Stimulated activated memory B cell treated with anti-CD40 and anti-IgM and Interleukin-4, amounts not matched to agents 10 μg/mL and 1 μg/mL and 100 μg/mL, for 72 hours (primary cell): ENCODE measurements at places on chromosomes 5 and 9.
A peak's percentile ranks its signal among the peaks of the same experiment; 100 is the strongest.

DNA sequence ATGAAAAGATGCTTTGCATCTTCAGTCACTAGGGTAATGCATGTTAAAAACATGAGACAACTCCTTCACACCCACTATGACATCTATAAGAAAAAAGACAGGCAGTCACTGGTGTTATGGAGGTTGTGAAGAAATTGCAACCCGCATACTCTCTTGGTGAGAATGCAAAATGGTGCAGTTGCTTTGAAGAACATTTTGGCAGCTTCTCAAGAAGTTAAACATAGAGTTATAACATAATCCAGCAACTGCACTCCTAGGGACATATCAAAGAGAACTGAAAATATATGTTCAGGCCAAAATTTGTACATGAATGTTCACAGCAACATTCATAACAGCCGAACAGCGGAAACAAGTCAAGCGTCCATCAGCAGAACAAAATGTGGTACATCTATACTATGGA lies 46.3 kb upstream of the TBC1D9B start:
- no peak for ATAC-seq

DNA sequence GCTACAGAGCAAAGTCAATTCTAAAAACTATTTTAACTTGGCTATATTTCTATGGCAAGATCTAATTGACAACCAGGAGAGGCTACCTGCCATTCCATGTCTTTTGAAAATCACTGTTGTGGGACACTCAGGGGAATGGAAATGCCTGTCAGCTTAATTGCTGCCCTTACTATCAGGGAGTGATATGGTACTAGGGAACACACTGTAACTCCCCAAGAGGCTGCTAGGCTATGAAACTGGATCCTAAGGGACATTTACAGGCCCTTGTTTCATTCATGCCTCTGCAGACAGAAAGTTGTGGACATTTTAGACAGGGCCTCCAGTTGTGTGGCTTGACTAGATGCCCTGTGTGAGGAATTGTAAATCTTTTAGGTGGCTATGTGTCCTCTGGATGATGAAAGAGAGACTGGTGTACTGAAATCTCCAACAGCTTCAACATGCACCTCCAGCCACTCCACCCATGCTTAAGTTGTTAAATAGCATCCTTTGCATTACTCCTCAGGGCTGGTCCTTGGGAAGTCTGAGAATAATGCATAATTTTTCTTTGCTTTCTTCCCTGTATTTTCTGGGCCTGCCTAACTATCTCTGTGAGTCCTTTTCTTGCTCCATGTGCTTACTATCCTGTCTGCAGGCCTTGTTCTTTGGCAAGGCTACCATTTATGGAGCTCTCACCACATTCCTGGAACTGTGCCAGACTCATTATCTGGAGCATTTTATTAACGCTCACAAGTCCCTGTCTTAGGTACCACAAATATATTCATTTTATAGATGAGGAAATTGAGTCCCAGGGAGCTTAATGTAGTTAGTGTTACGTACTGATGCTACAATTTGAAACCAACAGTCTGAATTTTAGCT lies 3.2 kb downstream of the MROH2B start:
- no peak for ATAC-seq

DNA sequence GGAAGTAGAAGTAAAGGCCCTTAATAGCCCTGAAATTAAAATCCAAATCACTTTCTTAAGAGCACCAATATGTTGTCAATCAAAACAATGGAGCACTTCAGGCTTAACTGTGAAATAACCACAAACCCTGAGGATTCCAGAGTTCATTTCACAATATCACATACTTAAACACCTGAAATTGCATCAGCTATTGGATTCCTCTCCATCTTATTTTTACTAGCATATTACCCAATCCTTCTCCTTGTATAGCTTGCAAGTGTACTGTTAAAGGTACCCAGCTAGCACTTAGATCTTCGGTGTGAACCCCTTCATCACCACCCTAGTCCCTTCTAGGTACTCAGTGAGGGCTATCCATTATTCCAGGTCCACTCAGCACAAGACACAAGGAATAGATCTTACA lies 287.3 kb downstream of the EFNA5 start:
- no peak for ATAC-seq

DNA sequence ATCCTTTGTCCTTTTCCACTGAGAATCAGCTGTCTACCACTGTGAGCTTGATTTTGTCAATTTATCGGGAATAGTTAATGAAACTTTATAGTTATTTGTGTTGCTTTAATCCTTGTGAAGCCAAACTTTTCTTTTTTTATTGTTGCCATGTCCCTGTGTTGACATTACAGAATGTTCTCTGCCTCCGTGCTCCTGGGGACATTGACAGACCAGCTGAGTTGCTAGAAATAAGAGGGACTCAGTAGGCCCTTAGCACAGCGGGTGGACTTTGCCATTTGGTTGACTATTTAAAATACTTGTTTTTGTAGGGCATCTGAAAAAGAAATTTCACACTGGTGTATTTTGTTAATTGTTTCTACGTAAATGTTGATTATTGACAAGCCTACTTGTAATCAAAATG lies 70.5 kb downstream of the IL31RA start:
- ATAC-seq: no peak

GRCh38 chr9:120640380-120640779 lies 60.4 kb upstream of the CDK5RAP2 start:
- no peak for ATAC-seq

- peak; percentile 78 for ATAC-seq
Observed at GRCh38 chr5:137858223-137858916, 9.3 kb upstream of the MYOT start.

- no peak for ATAC-seq
Observed at GRCh38 chr5:59637884-59638580, 255.5 kb downstream of the PDE4D start.

DNA sequence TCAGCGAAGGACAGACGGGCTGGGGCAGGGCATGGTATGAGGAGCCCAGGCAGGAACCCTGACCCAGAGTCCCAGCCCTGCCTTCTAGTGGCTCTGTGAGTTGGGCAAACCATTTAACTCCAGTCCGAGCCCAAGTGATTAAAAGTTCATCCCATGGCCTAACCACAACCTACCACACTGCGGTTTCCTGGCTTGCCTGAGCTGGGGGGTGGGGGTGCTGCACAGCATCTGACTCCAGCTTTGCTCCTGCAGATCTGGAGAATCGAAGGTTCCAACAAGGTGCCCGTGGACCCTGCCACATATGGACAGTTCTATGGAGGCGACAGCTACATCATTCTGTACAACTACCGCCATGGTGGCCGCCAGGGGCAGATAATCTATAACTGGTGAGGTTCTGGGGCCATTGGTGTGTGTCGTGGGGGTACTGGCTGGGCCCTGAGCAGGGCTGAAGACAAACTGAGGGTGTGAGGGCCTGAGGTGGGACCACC lies 49.0 kb downstream of the STOM start:
- no peak for ATAC-seq

- no peak for ATAC-seq
Observed at GRCh38 chr5:81969226-81969625, 2.6 kb upstream of the ATG10 start.

GRCh38 chr5:68141494-68141893 lies 74.1 kb upstream of the PIK3R1 start:
- peak; percentile 71 for ATAC-seq

DNA sequence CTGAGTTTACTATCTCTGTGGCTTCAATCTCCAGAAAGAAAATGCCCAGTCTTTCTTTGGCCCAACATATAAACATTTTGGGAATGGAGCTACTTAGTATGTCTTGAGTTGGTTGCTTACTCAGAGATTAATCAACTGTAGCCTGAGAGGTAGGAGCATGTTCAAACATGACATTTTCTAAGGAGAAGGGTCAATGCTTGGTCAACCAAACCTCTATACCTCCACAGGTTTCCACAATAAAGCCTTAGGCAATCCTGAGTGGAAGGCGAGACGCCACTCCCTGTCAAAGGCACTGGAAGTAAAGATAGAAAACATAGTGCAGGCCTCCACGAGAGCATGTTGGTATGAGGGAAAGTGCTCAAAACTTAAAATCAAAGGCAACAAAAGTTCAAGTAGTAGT lies 411.4 kb downstream of the KCTD16 start:
- ATAC-seq: no peak

GRCh38 chr5:57659886-57660285 lies 177.3 kb upstream of the ACTBL2 start:
- no peak for ATAC-seq

DNA sequence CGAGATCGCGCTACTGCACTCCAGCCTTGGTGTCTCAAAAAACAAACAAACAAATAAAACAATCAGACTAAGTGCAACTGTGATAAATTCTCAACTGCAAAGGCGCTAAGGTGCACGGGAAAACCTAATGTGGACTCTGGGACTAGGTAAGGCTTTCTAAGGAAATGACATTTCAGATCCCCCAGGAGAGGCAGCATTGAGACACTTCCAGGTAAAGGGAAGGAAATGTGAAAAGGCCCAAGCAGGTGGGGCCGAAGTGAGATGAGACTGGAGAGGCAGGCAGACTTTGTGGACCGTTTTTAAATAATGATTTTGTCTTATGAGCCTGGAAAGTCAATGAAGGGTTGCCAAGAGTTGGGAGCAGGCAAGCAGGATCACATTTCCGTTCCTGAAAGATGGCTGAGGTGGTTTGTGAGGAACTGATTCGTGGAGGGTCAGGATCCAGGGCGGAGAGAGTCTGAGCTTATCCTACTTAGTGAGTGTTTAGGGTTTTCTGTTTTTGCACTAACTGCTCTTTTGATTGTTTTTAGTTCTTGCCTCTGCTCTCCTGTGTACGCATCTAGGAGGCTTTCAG lies 2.0 kb upstream of the APBA1 start:
- ATAC-seq: no peak

- no peak for ATAC-seq
Observed at GRCh38 chr9:30039712-30040111, 2344.7 kb upstream of the ACO1 start.

DNA sequence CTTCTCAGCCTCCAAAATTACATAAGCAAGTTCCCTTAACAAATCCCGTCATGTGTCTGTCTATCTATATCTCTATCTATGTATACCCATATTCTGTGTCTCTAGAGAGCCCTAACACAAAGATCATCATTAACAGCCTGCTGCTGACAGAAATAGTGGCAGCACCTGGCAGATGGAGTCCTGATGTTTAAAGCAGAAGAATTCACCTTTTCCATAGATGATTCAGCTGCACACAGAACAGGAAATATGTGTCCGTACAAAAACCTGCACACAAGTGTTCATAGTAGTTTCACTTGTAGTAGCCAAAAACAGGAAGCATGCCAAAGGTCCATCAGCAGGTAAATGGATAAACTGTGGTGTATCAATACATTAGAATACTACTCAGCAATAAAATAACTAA lies 45.0 kb upstream of the ACO1 start:
- ATAC-seq: peak; percentile 5

GRCh38 chr5:63398346-63398745 lies 563.9 kb downstream of the HTR1A start:
- no peak for ATAC-seq

GRCh38 chr5:14501353-14502293 lies 80.0 kb upstream of the OTULINL start:
- ATAC-seq: no peak

GRCh38 chr9:37126214-37126788 lies 5.9 kb downstream of the ZCCHC7 start:
- no peak for ATAC-seq

DNA sequence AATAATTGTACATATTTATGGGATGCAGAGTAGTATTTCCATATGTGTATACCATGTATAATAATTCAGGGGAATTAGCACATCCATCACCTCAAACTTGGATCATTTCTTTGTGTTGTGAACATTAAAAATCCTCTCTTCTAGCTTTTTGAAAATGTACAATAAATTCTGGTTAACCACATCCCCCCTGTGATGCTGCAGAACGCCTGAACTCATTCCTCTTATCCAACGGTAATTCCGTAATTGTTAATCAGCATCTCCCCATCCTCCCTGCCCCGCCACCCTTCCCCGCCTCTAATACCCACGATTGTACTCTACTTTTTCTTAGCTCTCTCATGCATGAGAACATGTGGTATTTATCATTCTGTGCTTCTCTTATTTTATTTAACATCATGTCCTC lies 127.7 kb upstream of the ANKRD55 start:
- ATAC-seq: no peak
